EH (cell line): ENCODE measurements at places on chromosomes 3 and 15.

- DNase-seq = no peak
Observed at GRCh38 chr15:97791824-97792792, 168.4 kb upstream of the ARRDC4 start.

GRCh38 chr3:123752228-123752627 lies 131.9 kb downstream of the MYLK start:
- no peak for DNase-seq

DNA sequence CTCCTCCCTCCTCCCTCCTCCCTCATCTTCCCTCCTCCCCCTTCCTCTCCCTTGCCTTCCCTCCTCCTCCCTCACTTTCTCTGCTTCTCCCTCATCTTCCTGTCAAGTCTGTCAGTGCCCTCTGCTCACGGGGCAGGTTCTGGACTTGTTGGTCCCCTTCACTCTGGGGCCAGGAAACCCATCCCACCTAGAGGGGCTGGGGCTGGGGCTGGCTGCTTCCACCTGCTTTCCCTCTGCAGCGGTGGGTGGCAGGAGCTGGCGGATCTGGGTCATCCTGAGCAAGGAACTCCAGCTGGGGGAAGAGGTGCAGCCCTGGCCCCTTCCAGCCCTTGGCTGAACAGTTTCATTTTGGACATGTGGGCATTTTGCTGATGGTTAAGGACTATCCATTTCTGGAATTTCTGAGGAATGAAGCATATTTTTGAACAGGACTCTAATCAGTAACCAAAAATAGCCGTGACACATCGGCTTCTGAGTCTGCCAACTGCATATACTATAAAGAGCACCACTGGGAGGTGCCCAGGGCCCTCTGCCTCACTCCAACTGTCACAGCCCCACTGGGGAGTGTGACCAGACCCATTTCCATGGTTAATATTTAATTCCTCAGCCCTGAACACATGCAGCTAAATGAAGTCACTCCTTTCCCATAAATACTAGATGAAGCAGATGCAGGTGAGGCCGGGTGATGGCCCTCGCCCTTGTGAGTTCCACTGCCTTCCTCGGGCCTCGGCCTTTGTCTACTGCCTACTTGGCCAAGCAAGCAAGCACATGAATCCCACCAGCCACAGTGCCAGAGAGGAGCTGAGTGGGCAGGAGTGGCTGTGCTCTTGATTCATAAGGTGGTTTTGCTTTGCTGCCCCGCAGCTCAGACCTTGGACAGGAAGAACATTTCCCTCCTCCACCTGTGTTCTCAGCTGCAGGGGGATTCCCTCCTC lies 39.8 kb downstream of the CHDH start:
- peak; percentile 94 for DNase-seq

DNA sequence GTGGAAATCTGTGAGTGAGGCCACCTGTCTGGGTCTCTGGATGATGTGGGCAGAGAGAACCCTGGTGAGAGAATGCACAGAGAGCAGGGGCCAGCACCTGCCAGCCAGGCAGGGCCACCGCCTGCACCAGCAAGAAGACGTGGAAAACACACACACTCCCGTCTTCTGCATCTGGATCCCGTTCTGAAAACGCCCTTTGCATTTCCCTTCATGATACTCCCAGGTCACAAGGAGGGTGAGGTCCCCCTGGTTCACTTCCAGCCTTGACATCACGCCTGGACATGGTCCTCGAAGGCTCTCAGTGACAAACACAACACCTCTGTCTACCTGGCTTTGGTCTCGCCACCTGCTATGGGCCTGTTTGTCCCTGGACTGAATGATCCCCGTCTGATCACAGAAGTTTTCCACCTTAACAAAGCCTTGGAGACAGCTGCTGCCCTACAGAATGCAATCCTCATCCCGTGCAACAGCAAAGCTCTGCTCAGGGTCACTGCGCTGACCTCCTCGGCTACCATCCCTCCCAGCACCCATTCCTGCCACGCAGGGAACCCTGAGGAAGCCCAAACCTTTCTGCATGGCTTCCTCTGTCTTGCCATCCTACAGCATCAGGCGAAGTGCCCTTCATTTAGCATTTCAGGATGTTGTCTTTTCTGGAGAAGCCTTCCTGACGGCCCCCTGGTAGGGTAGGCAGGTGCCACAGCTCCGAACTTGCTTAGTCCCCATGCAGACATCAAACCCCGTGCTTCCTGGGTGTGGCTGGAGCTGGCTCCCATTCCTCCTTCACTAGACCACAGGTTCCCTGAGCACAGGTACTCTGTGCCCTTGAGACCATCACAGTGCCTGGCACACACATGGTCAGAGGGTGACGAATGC lies 122.5 kb downstream of the ATP10A start:
- DNase-seq = no peak

DNA sequence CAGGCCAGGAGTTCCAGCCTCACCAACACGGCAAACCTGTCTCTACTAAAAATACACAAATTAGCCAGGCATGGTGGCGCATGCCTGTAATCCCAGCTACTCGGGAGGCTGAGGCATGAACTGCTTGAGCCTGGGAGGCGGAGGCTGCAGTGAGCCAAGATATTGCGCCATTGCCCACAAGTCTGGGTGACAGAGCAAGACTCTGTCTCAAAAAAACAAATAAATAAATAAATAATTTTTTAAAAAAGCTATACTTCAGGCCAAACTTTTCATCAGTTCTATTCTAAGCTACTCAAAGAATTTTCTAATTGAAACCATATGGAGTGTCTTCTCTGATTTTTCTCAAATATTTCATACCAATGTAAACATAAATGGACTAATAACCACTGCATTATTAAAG lies 43.5 kb downstream of the PHC3 start:
- peak; percentile 52 for DNase-seq

DNA sequence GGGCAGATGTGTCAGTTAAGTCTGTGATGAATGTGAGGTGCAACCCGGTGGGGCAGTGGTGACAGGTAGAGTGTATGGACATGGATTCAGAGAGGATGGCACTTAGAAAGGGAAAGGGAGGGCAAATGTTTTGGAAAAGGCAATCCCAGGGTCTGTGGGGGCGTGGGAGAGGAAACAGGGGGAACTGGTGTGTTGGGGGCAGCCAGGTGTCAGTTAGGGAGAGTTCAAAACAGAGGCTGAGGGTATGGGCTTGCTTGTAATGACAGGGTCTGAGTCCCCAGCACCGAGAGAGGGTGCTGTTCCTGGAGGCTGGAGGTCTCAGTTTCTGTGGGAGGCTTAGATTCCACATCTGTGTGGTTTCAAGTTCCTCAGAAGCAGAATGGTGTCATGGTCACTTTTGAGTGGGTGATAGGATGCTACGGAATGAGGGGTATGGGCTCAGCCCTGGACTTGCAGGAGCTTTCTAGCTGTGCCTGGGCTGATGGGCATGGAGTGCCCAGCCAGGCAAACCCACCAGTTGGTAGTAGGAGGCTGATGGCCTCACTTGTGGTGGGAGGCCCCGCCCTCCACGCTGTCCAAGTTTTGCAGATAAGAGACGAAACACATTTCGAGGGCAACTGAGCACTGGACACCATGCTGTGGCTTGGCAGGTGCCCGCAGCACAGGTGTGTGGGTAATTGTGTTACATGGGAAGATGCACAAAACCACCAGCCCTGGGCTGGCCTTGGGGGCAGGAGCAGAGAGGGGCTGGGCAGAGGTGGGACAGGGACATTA lies 209.4 kb downstream of the RPLP1 start:
- DNase-seq = no peak

DNA sequence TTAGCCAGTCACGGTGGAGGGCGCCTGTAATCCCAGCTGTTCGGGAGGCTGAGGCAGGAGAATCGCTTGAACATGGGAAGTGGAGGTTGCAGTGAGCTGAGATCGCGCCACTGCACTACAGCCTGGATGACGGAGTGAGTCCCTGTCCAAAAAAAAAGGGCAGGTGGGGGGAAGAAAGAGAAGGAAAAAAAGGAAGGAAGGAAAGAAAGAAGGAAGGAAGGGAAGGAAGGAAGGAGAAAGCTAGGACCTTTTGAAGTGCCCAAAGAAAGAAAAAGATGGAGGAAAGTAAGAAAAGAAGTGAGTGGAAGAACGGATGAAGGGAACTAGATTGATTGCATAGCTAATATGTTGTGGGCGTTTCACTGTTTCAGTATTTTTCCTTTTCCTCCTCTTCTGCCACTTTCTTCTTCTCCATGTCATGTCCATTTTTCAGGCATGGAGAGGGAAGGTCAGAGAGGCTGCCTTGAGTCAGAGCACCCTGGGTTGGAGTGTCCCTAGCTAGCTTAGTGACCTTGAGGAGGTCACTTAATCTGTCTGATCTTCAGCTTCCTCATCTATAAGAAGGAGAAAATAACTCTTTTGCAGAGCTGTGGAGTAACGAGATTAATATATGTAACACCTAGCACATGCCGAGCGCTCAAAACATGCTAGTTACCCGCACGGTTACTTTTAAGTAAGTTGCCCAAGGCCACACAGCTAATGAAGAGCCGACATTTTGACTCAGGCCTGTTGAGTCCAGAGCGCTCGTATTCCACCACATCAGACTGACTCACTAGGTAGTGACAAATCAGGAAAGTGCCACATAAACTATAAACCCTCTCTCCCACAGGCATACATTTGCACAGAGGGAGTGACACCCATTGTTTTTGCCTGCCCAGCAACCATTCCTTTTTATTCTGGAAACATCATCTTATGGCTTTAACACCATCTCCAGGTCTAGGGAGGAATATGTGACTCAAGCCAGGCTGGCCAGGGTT lies 42.2 kb downstream of the BHLHE40 start:
- peak; percentile 86 for DNase-seq

- DNase-seq = no peak
Observed at GRCh38 chr3:81967393-81967792, 205.9 kb upstream of the GBE1 start.

DNA sequence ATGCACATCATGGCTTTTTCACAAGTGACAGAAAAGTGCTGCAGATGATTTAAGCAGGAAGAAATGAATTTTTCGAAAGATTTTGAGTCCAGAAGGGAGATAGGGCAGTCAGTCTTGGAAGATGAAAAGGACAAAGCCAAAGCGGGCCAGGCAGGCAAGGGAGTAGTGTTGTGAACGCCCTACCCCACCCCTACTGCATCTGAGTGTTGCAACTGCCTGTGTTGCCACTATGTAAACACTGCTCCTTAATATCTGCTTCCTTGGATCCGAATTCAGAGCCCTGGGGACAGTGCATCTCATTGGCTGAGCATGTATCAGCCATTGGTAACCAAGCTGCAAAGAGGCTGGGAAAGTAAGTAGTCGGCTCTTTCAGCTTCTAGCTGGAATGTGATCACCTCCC lies 39.0 kb downstream of the CNTN4 start:
- no peak for DNase-seq
